ENCODE measurements at places on chromosomes 6 and 20.
A peak's percentile ranks its signal among the peaks of the same experiment; 100 is the strongest.

DNA sequence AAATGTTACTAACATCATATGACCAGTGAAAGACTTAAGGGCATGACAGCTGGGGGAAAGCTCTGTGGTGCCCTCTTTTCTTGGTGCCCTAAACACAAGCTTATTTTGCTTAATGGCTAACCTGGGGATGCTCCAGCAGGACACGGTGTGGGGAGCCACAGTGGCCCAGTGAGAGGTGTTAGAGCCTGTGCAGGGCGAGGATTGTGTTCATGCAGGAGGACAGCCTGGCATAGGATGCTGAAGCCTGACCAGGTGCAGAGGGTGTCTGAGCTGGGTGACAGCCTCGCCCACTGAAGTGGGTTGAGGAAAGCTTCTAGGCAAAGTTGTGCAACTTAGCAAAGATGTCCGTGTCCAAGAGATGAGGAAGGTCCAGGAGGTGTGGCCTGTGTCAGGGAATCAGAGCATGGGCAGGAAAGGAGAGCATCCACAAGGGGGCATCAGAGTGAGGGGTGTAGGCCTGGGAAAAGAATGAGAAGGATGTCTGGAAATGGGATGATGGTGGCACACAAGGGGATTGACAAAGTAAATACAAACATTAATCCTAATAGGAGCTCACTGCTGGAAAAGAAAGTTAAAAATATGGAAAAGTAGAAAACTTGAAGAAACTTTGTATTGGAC, 33.9 kb downstream of the SLC17A4 start:
- peak; percentile 52 for DNase-seq

- no peak for DNase-seq
Observed at GRCh38 chr6:101102702-101103101, 221.6 kb upstream of the ASCC3 start.

- DNase-seq = no peak
Observed at GRCh38 chr6:14269436-14269835, 151.9 kb downstream of the CD83 start.

- DNase-seq = no peak
Observed at GRCh38 chr20:1877609-1878200, 17.5 kb upstream of the SIRPA start.
